Activated T-helper 2 cell treated with anti-CD3 and anti-CD28 coated beads, Interferon-gamma antibody, Interleukin-2, Interleukin-4, amounts not matched to agents 10 μg/mL and 5 μg/mL and 100 μg/mL, durations not matched to agents 14 hours and 24 hours and 36 hours (primary cell): ENCODE measurements at places on chromosomes 1 and 21.

- no peak overlapping the region for H3K27ac ChIP-seq
- H3K27me3 ChIP-seq, result no peaks in the 10 kb centered on the region
- no peaks in the 10 kb centered on the region for H3K4me1 ChIP-seq
- no peaks in the 10 kb centered on the region for H3K36me3 ChIP-seq
Measured at GRCh38 chr1:210850556-210850955, 283.4 kb downstream of the KCNH1 start.

DNA sequence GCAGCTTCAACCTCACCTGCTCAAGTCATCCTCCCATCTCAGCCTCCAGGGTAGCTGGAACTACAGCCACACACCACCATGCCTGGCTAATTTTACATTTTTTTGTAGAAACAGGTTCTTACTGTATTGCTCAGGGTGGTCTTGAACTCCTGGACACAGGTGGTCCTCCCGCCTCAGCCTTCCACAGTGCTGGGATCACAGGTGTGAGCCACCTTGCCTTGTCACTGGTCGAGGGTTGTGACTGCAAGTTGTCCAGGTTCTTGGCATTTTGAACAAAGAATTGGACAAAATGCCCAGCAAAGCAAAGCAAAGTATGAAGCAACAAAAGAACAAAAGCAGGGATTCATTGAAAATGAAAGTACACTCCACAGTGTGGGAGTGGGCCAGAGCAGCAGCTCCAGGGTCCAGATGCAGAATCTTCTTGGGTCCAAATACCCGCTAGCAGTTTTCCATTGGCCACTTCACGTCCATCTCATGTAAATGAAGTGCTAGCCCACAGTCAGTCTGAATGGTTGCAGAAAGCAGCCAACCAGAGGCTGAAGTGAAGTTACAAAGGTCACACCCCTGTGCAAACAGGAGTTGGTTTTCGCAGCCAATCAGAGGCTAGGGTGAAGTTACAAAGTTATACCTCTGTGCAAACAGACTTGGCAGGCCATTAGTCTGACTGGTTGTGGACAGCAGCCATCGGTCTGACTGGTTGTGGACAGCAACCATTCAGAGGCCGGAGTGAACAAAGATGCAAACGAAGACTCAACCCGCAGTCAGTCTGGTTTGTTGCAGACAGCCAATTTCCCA lies 109.5 kb upstream of the KIF26B start:
- peaks cover 12% of the 10 kb centered on the region for H3K4me1 ChIP-seq
- H3K27me3 ChIP-seq, result no peaks in the 10 kb centered on the region
- H3K36me3 ChIP-seq, result no peaks in the 10 kb centered on the region
- DNase-seq, result no peak
- no peak overlapping the region for H3K4me3 ChIP-seq
- H3K27ac ChIP-seq, result no peak overlapping the region

GRCh38 chr1:117660271-117660965 lies 54.6 kb downstream of the TENT5C start:
- peaks cover 14% of the 10 kb centered on the region for H3K36me3 ChIP-seq
- peak overlapping the region; percentile 76 for H3K27ac ChIP-seq
- H3K4me3 ChIP-seq, result peak overlapping the region; percentile 44
- DNase-seq, result no peak
- peaks cover 92% of the 10 kb centered on the region for H3K4me1 ChIP-seq

DNA sequence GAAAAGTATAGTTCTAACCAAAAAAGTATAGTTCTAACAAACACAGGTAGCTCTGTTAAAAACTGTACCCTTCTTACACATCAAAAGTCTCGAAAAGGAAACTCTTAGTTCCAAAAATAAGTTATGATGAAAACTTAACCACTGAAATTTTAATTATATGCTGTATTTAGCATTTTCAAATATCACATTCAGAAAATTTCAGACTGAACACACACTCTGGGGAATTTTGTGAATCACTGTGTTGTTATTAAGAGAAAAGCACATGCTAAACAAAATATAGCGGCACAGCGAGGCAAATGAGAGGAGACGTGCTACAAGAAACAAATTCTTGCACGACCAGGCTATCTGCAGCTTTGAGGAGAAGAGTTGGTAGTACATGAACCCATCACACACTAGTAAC lies 30.4 kb downstream of the VAV3 start:
- peaks cover 48% of the 10 kb centered on the region for H3K4me1 ChIP-seq
- H3K36me3 ChIP-seq, result no peaks in the 10 kb centered on the region
- H3K27ac ChIP-seq, result peak overlapping the region; percentile 81
- H3K27me3 ChIP-seq, result no peaks in the 10 kb centered on the region
- DNase-seq, result no peak

DNA sequence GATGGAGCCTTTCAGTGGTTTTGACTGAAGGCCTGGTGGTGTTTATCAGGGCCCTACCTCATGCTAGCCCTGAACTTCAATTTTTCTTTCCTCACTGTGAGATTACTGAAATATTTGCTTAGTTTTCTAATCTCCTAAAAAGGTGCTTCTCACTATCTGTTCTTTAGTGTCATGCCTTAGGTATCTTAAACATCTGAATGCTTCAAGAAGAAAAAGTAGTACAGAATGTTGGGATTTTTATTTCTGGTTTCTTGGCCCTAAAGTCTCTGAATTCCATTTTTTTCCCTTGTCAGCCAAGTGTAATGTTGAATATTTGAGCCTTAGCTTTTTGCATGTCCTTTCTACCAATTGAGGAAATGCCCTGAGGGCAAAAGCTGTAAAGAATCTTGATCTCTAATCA lies 47.9 kb upstream of the PRKACB start:
- no peaks in the 10 kb centered on the region for H3K36me3 ChIP-seq
- peaks cover 16% of the 10 kb centered on the region for H3K4me1 ChIP-seq
- H3K27me3 ChIP-seq, result peaks cover 2% of the 10 kb centered on the region
- no peak for DNase-seq
- no peak overlapping the region for H3K27ac ChIP-seq
- H3K4me3 ChIP-seq, result no peak overlapping the region

- peaks cover 40% of the 10 kb centered on the region for H3K4me1 ChIP-seq
- no peak overlapping the region for H3K27ac ChIP-seq
- no peaks in the 10 kb centered on the region for H3K36me3 ChIP-seq
- peaks cover 5% of the 10 kb centered on the region for H3K27me3 ChIP-seq
Measured at GRCh38 chr1:172630056-172630818, 28.7 kb upstream of the FASLG start.

GRCh38 chr1:31989964-31990363 lies 23.7 kb upstream of the KHDRBS1 start:
- H3K27me3 ChIP-seq, result no peaks in the 10 kb centered on the region
- H3K27ac ChIP-seq, result no peak overlapping the region
- H3K4me1 ChIP-seq, result peaks cover 13% of the 10 kb centered on the region

DNA sequence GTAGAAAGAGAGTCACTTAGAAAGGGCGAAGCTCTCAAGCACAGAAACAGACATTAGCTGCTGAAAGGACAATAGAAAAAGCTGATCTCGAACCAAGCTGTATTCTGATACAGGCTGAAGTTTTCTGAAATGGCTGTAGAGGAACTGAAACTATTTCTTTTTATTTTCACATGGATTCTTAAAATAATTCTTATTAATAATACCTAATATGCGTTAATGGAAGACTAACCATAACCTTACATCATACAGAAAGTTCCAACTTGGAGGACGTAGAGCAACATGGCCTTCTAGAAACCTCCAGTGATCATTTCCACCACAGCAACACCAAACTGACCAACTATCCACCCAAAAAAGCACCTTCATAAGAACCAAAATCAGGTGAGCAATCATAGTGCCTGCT lies 52.8 kb upstream of the ACADM start:
- H3K27me3 ChIP-seq, result no peaks in the 10 kb centered on the region
- H3K4me1 ChIP-seq, result no peaks in the 10 kb centered on the region
- DNase-seq, result no peak

DNA sequence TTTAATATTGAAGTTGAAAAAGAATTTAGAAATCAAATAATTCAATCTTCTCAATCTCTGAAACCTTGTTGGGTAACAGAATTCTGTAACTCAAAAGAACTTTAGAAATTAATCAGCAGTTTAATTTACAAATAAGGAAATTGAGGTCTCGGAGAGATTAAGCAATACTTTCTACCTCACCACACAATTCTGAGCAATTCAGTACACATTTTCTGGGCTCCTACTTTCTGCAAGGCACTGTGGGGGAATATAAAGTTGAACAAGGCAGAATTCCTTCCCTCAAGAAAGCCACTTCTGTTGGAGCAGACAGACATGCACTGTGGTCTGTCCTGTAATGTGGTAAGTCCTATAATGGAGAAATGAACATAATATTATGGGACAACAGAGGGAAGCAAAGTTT lies 47.7 kb downstream of the MEF2D start:
- H3K36me3 ChIP-seq, result no peaks in the 10 kb centered on the region
- DNase-seq, result no peak
- H3K27ac ChIP-seq, result no peak overlapping the region
- no peak overlapping the region for H3K4me3 ChIP-seq

DNA sequence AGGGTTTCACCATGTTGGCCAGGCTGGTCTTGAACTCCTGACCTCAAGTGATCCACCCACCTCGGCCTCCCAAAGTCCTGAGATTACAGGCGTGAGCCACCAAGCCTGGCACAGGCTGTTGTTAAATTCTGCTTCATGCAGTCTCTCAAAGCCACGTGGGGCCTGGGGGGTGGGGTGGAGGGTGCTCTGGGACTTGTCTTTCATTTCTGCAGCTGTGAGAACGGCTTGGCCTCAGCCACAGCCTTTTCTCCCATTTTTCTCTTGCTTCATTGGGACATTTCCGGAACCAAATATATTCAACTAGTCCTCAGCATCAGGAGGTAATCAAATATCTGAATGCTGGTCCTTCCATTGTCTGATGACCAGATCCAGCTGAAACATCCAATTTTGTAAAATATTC lies 27.6 kb upstream of the KCNE2 start:
- H3K4me1 ChIP-seq, result peaks cover 16% of the 10 kb centered on the region
- peaks cover 2% of the 10 kb centered on the region for H3K27me3 ChIP-seq
- DNase-seq, result no peak
- no peak overlapping the region for H3K27ac ChIP-seq

GRCh38 chr1:15411593-15412137 lies 2.0 kb downstream of the EFHD2 start:
- peak overlapping the region; percentile 94 for H3K4me3 ChIP-seq
- peak overlapping the region; percentile 80 for H3K27ac ChIP-seq
- DNase-seq, result peak; percentile 41
- peaks cover 54% of the 10 kb centered on the region for H3K36me3 ChIP-seq
- peaks cover 51% of the 10 kb centered on the region for H3K4me1 ChIP-seq
- H3K27me3 ChIP-seq, result peaks cover 19% of the 10 kb centered on the region

DNA sequence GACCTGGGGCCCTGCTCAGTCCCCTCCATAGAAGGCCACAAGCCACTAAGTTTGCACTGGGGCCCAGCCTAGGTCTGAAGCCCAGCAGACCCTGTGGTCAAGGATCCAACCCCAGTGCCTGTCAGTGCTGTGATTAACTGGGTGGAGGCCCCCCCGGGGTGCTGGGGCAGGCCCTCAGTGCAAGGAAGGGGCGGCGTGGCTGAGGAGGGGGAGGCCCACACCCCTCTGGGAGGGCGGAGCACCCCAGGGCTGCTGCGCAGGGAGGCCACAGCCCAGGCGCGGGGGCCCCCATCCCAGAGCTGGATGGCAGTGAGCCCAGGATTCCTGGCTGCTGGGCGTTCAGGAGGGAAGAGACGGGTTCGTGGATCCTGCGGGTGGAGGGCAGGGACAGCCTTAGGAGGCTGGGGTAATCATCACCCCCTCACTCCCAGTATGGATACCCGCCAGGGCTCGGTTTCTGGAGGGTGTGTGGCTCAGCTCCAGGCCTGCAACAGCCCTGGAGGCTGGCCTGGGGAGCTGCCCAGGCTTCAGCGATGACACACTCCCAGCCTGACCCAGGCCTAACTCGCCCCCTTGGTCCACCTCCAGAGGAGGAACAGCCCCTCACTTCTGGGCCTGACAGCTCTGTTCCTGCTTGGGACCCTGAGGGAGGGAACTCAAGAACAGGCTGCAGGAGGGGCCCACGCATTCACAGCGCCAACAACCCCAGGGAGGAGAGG lies 890 bp downstream of the GJC2 start:
- peaks cover 2% of the 10 kb centered on the region for H3K36me3 ChIP-seq
- no peak for DNase-seq
- H3K27me3 ChIP-seq, result no peaks in the 10 kb centered on the region
- H3K4me1 ChIP-seq, result peaks cover 8% of the 10 kb centered on the region
- H3K27ac ChIP-seq, result no peak overlapping the region

DNA sequence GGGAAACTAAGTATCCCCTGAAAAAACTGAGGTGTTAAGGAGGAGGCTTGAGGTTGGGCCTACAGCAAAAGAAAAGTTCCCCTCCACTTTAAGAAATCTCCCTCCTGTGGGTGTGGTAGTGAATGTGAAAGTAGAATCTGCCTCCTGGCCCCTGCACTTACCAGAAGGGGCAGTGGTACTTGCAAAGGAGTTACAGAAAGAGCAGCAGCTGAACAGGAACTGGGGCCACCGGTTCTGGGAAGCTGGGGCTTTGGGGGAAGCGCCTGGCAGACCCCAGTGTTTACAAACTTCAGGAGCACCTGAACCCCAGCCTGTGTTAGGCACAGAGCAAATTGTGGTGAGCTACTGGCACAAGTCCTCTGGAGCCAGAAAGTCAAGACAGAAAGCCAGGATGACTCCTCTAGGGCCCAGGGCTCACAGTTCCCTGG lies 250.2 kb upstream of the FGGY start:
- peak overlapping the region; percentile 90 for H3K27ac ChIP-seq
- H3K4me3 ChIP-seq, result peak overlapping the region; percentile 40
- no peaks in the 10 kb centered on the region for H3K27me3 ChIP-seq
- peak; percentile 40 for DNase-seq
- H3K36me3 ChIP-seq, result peaks cover 14% of the 10 kb centered on the region

DNA sequence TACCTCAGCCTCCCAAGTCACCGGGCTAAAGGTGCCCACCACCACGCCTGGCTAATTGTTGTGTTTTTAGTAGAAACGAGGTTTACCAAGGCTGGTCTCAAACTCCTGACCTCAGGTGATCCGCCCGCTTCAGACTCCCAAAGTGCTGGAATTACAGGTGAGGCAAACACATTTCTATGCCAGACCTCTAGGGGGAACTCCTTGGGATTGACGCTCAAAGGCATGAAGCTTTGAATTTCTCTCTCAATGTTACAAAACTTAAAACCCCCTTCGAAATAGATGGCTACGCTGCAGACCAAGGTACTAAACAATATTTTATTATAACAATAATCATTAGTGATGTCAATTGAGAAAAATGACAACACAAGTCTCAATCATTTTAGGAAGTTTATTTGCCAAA lies 330.0 kb downstream of the SETD4 start:
- H3K4me1 ChIP-seq, result no peaks in the 10 kb centered on the region
- H3K36me3 ChIP-seq, result no peaks in the 10 kb centered on the region
- no peak overlapping the region for H3K27ac ChIP-seq
- H3K27me3 ChIP-seq, result peaks cover 15% of the 10 kb centered on the region
- DNase-seq, result no peak
- no peak overlapping the region for H3K4me3 ChIP-seq
